Right renal cortex interstitium (tissue), 3 donors: ENCODE measurements at places on chromosomes 4 and X. TPM values are rescaled to one million over a fixed set of nuclear protein-coding genes. Genes with fewer than 3 reads are reported as not detected.

- no peak for DNase-seq
These were observed 41.4 kb upstream of the CHRDL1 start for GRCh38 chrX:110836982-110837381.

Gene SMIM31
- polyA plus RNA-seq: 0.24 TPM

Gene JAKMIP1
- 0.12 TPM for polyA plus RNA-seq

GRCh38 chr4:107423677-107424405 is 296.2 kb downstream of the PAPSS1 start:
- DNase-seq: no peak

DNA sequence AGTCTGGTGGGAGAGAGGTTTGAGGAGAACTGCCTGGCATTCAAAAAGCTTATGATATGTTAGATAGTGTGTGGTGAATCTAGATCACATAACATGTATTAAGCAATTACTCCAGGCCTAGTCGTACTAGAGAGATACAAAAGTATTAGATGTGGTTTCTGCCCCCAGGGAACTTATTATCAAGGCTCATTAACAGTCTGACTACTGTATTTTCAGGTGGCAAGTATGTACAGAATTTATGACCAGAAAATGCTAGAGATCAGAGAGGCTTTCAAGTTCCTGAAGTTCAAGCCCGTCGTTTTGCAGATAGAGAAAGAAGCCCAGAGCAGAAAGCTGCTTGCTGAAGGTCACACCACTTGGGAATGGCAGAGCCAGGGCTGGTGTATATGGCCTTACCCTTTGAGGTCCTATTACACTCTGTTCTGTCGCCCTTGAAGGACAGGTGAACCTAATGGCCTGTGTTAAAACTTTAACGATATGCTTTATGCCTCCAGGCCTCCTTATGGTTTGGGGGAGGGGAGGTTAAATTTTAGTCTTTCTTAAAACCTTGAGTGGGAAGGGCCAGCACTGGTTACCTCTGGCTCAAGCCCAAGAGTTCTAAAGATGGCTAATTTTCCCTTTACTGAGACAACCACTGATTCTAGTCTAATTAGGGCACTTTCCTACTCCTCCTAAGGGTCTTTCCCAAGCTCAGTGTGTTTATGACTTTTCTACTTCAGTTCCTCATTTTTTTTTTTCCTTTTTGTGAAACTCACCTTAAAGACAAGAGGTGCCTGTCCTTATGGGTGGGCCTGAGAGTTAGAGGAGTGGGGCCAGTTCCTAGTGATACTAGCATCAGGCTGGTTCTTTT is 19.9 kb downstream of the TMEM164 start:
- DNase-seq: no peak

GRCh38 chr4:53365121-53365485 is 758 bp downstream of the SCFD2 start:
- DNase-seq: no peak

Gene AFF2
- polyA plus RNA-seq: 4.8 TPM
